ENCODE measurements at places on chromosomes 2 and 18.

GRCh38 chr2:69375494-69376353 is 11.3 kb downstream of the GFPT1 start:
- DNase-seq, result peak; percentile 11

DNA sequence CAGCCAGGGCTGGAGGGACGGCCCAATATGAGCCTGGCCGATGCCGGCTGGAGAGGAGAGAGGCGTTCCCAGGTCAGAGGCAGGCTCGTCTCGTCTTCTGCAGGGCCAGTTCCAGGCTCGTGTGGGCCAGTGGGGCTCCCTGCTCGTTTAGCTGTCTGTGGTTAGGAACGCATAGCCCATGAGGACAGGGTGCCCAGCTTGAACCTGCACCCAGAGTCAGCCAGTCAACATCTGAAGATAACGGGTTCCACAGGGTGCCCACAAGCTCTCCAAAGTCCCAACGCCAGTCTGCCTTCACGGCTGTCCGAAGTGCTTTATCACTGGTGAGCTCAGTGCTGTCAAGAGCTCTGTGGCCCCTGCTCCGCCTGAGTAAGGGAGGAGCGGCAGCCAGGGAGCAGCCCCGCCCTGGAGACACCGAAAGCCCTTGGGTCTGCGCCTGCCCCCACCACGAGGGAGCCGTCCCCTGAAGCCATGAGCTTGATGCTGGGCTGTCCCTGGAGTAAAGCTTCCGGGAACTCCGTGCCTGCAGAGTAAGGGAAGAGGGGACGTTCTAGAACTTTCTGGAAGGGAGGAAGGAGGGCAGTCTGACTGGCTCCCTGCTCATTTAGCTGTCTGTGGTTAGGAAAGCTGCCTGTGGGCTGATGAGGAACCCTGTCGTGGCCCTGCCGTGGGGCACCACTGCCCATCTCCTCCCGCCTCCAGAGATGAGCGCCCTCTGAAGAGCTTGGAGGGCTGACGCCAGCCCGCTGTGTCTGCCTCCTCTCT is 2.7 kb upstream of the HSBP1L1 start:
- no peak for DNase-seq

- no peak for DNase-seq
Observed at GRCh38 chr18:3397031-3397750, 52.8 kb upstream of the TGIF1 start.

GRCh38 chr2:86224645-86225355 is 25.5 kb downstream of the MRPL35 start:
- no peak for DNase-seq

DNA sequence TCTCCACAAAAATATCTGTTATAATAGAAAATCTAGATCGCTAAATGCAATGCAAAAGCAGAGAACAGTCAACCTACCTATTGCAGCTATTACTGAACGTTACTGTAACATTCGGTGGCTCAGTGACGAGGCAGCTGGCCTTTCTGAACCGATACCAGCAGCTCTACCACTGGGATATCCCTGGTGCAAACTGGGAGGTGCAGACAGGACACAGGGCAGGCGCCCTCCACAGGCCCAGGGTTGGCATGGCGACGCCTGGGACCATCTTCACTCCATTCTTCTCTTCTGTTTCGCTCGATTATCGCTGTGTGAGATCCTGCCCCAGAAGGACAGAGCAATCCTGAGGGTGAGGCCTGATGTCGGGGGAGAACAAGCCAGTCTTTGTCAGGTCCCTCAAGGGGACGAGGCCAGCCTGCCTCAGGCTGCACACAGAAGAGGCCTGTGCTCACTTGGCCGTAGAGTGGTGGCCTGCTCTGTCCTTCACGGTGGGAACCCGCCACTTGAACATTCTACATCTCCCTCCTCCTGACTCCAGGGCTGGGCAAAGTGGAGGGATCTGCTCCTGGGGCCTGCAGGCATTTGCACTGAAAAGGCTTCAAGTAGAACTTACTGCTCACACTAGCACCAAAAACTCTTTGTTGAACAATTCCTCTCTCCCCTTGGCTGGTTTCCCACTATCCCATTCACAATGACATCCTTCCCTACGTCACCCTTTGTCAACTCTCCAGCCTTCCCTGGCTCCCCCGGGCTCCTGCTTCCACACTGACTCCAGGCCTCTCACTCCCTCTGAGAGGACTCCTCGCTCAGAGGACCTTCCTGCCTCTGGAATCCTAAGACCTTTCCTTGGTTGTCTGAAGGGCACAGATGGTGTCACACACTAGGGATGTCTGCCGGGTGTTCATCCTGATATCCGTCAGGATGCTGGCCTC is 49.7 kb downstream of the CYRIA start:
- DNase-seq, result no peak

GRCh38 chr2:214135966-214136365 is 274.9 kb upstream of the VWC2L start:
- DNase-seq, result no peak

- DNase-seq, result peak; percentile 57
Observed at GRCh38 chr2:121596221-121597080, 52.8 kb downstream of the CLASP1 start.

DNA sequence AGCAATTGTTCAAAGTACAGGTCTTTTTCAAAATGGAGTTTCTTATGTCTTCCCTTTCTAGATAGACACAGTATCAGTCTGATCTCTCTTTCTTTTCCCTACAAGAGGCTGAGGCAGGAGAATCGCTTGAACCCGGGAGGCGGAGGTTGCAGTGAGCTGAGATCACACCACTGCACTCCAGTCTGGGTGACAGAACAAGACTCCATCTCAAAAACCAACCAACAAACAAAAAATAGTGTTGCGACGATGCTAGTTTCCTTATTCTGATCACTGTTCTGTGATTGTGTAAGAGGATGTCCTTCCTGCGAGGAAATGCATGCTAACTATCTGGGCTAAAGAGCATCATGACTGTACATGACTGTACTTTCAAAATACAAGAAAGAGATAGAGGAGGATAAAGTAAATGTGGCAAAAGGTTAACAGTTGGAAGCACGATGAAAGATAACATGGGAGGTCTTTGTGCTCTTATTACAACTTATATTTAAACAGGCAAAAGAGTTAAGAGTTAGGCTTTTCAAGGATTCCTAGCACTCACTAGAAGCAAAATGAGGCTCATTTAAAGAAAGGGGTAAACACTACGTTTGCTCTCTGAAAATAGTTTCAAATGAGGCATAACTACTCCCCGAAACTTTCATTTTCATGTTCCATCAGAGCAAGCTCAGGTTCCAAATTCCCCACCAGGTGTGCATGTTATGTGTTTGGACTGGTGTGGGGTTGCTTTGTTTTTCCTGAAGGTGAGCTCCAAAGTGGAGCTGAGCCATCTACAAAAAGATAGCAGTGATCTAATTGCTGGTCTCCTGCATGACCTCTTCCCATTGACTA is 23.8 kb downstream of the SOWAHC start:
- DNase-seq, result peak; percentile 50

- DNase-seq, result peak; percentile 61
Observed at GRCh38 chr18:67794521-67794920, 278.0 kb upstream of the DSEL start.

GRCh38 chr2:196546151-196546919 is 93.2 kb upstream of the CCDC150 start:
- DNase-seq, result peak; percentile 59

- no peak for DNase-seq
Observed at GRCh38 chr2:188189356-188189755, 102.3 kb upstream of the GULP1 start.

DNA sequence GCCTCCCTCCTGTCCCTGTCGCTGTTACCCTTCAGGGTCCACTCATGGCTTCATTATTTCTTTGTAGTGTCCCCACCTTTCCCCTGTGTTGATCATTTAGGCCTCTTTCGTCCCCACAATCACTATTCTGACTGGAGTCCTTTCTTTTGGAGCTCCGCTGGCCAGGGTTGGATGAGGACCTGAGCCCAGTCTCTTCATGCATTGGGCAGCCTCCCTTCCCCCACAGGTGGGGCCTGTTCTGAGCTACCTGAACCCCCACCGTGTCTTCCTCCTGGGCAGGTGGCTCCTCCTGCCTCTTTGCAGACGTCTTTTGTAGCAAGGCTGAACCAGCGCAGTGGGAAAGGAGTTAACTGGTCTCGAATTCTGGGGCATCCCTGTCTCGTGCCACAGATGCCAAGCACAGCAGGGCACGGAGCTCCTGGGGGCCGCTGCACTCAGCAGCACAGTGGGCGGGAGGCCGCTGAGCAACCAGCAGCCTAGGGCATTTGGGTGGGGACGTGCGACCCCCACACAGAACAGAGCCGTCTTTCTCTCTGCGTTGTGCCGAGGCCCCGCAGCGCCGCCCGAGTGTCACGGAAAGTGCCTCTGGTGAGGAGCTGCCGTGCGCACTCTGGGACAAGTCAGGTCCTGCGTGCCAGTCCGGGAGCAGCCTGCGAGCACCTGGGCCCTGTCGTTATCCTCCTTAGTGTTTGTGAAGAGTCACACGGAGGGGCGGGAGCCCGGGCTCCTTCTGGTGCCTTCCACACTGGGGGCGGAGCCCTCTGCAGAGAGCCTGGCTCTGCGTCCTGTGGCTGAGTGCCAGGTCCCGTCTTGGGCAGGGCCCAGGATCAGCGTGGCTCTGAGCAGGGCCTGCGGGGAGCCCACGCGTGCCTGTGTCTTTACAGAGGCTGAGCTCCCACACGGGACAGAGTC is 130.1 kb downstream of the NFATC1 start:
- DNase-seq, result peak; percentile 30

DNA sequence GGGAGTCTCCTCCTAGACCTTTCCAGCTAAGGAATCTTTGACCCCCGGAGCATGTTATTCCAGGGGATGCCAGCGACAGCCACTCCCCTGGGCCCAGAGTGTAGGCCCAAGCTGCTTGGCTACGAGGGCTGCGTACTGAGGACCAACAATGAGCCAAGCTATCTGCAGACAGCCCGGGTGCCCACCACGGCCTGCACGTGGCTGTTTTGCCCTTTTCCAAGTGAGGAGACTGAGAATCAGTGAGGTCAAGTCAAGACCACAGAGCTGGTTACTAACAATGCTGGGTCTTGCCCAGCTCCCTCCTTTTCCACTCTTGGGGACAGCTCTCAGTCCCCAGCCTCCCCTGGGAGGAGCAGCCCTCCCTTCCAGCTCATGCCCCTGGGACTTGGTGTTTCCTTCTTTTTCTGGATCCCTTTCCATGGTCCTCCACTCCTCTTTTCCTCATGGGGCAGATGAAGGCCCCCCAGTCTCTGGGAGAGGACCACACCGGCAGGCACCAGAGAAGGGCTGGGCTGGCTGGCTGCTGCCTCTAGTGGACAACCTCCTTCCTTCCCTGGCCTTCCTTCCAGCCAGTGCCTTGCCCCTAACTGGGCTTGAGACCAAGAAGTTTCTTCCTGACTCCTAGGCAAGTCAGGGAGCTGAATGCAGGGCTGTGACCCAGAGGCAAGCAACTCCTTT is 550 bp upstream of the MALL start:
- DNase-seq, result peak; percentile 75

DNA sequence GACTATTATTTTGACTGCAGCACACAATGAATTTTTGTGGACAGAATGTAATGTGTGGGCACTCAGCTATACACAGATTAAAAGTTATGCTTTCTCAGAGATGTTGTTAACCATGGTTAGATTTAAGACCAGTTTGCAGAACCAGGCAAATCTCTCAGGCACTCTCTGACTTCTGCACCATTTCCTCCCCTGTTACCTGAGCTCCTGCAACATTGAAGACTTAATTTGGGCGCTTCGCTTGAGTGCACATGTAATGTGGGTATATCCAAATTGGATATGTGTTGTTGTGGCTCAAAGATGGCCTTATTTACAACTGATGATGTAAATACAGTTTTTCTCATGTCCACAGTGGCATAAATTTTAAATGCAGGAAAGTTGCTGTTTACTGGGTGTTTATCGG is 469.4 kb downstream of the PTPRM start:
- no peak for DNase-seq

- DNase-seq, result no peak
Observed at GRCh38 chr2:47313728-47314127, 89.2 kb upstream of the MSH2 start.

DNA sequence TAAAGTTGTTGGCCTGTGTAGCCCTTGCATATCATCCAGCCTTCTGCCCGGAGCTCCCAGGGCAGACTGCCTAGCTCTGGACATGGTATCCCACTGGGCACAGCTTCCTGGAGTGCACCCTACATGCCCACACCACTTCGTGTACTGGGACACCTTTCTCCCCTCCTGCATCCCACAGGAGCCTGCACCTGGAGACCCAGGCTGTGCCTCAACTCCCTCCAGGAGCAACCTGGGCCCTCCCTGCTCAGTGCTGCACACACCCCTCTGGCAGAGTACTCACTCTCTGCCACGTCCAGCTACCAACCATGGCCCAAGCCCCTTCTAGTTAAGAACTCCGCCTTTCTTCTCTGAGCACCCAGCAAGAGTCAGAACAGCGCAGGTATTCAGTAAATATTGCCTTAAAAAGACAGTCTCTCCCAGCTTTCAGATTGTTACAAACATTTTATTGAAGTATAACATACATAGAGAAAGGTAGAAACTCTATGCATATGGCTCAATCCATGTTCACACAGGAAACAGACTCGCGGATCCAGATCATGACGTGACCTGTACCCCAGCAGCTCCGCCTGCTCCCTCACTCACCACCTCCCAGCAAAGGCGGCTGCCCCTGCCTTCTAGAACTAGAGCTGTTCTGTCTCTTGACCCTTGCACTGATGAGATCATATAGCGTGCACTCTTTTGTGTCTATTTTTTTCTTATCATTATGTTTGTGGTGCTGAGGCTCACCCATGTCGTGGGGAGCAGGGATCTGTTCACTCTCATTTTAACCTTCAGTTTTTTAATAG is 98.4 kb upstream of the MYCN start:
- no peak for DNase-seq

- DNase-seq, result no peak
Observed at GRCh38 chr2:151347906-151348305, 9.5 kb upstream of the TNFAIP6 start.

- DNase-seq, result peak; percentile 90
Observed at GRCh38 chr18:34707670-34708069, 2.4 kb upstream of the DTNA start.

DNA sequence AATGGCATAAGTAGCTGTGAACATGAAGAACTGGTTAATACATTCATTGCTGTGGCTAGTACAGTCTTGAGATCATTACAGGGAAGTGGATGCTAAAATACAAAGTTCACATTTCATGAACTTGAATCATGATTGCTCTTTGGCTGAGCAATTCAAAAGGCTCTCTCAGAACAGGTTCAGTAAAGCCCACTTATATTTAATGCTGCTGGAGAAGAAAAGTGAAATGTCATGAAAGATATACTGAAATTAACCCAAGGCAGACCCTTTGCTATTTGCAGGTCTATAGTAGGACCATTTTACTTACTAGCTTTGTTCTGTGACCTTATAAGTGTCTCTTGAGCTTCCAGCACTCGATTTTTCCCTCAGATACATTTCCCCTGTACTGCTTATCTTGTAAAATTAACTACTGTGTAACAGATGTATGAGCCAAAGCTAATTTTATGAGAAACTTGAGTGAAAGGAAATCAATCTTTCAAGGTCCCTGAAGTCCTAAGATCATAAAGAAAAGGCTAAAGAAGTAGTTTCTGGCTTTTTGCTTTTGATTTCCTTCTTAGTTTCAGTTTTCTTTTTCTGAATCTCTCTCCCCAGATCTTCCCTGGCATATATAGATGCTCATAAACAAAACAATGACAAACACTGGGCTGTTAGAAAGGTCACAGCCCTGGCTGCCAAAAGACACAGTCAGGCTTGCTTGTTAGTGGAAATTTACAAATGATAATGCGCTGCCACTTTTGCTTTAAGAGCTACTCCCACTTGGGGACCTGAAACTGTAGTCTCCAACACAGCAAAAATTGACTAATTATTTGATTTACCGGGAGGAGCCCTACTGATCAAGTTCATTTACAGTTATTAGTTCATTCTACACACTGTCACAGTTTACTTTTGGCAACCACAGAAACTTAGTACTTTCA is 132.7 kb upstream of the XPO1 start:
- DNase-seq, result peak; percentile 40

Data from AG10803 (cell line).